ENCODE measurements at places on chromosomes 6 and 20.

DNA sequence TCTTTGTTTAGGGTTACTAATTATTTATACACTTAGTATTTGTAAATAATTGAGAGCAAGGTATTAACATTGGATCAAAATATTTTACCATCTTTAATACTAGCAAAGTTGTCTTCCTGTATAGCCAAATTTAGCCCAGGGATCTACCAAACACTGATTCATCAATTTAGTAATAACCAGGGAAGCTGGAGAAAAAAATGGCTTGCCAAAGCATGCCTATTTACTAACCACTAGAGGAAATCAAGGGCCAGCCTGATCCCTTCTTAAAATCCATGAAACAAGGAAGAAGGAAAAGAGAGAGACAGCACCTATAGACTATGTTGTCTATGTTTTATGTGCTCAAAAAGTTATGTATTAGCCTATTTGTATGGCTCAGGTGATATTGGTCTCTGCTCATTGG is 450.3 kb upstream of the GJE1 start:
- no peak overlapping the region for H3K4me3 ChIP-seq
- H3K27me3 ChIP-seq, result no peaks in the 10 kb centered on the region
- no peaks in the 10 kb centered on the region for H3K36me3 ChIP-seq
- no peak for DNase-seq

- H3K27ac ChIP-seq, result no peak overlapping the region
- H3K4me1 ChIP-seq, result peaks cover 42% of the 10 kb centered on the region
- peaks cover 26% of the 10 kb centered on the region for H3K36me3 ChIP-seq
Measured at GRCh38 chr6:157145656-157146285, 177.5 kb downstream of the TMEM242 start.

DNA sequence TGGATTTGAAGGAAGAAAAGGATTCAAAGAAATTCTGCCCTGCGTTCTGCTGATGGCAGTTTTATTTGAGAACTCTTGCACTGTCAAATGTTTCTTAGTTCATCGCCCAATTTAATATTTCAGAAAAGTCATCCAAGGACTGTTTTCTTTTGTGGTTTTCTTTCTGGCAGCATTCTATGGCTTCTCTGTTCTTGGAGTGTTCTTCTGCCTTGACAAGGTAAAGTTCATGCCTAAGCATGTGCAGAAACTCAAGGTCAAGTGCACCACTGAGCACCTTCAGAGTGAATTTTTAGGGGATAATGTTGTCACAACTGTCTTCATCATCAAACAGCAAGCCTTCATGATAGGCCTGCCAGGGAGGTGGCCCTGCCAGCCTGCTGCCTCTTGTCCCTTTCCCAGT is 225.6 kb downstream of the PLCB1 start:
- H3K4me1 ChIP-seq, result peaks cover 20% of the 10 kb centered on the region
- no peak overlapping the region for H3K4me3 ChIP-seq
- H3K36me3 ChIP-seq, result no peaks in the 10 kb centered on the region
- DNase-seq, result no peak
- H3K27ac ChIP-seq, result no peak overlapping the region
- H3K27me3 ChIP-seq, result no peaks in the 10 kb centered on the region

DNA sequence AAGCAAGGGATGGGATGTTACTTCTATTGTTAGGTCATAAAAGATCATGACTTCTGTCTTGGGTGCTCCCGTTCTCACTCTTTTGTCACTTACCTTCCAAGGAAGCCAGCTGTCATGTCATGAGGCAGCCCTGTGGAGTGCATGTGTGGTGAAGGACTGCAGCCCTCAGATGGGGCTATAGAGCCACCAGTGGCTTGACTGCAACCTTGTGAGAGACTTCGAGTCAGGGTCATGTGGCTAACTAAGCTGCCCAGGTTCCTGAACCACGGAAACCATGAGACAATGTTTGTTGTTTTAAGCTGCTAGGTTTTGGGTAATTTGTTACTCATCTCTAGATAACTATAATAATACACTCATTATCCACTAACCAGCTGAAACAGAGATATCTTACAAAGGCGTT is 477.1 kb downstream of the BTBD3 start:
- no peaks in the 10 kb centered on the region for H3K36me3 ChIP-seq
- DNase-seq, result no peak
- no peaks in the 10 kb centered on the region for H3K27me3 ChIP-seq
- H3K27ac ChIP-seq, result no peak overlapping the region

- H3K4me3 ChIP-seq, result no peak overlapping the region
- no peaks in the 10 kb centered on the region for H3K36me3 ChIP-seq
- DNase-seq, result no peak
- no peak overlapping the region for H3K27ac ChIP-seq
- H3K4me1 ChIP-seq, result no peaks in the 10 kb centered on the region
Measured at GRCh38 chr20:26295006-26295405, 598.4 kb upstream of the ZNF337 start.

DNA sequence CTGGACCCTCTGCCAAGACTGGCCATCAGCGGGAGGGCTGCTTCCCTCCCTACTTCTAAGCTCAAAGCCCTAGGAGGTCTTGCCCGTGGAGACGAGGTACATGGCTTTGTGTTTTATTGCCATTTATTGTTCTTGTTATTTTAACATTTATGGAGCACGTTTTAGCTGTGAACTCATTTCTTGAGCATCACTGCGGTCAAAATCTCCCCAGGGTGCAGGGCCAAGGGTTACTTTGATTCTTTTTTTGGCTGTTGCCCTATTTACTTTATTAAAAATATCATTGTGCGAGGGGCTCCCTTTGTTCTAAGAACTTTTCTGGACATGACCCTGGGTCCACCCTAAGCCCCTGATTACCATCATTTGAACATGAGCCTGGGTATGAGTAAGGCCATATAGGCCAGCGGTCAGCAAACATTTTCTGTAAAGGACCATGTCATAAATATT is 51.6 kb downstream of the EYA2 start:
- H3K4me3 ChIP-seq, result no peak overlapping the region
- H3K36me3 ChIP-seq, result no peaks in the 10 kb centered on the region
- no peaks in the 10 kb centered on the region for H3K27me3 ChIP-seq
- no peak overlapping the region for H3K27ac ChIP-seq

DNA sequence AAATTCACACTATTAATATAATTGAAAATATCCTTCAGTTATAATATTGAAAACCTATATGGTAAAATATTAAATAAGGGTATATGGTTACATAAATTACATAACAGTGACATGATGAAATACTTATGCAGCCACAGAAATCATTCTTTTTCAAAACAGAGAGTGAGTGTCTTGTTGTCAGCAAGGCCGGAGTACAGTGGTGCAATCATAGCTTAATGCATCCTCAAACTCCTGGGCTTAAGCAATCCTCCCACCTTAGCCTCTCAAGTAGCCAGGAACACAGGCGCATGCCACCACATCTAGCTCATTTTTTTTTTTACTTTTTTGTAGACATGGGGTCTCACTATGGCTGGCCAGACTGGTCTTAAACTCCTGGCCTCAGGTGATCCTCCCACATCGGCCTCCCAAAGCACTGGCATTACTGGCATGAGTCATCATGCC is 40.4 kb downstream of the FAM8A1 start:
- DNase-seq, result no peak
- no peaks in the 10 kb centered on the region for H3K27me3 ChIP-seq
- no peak overlapping the region for H3K27ac ChIP-seq
- no peak overlapping the region for H3K4me3 ChIP-seq
